Fibroblast of skin of abdomen (primary cell): ENCODE measurements at places on chromosomes 16 and 17.

DNA sequence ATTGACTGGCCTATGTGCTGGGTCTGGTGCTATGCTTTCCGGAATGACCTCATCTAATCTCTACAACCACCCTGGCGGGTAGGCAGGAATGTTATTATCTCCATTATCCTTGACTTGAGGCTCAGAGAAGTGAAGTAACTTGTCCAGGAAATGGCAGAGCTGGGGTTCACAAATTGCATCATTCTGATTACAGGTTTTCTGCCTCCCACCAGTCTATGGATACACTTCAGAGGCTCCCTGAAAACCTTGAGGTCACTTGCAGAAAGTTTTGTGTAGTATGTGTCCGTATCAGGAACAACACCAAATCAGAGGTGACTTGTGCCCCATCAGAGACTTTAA lies 19.1 kb downstream of the NOD2 start:
- DNase-seq, result peak; percentile 33

DNA sequence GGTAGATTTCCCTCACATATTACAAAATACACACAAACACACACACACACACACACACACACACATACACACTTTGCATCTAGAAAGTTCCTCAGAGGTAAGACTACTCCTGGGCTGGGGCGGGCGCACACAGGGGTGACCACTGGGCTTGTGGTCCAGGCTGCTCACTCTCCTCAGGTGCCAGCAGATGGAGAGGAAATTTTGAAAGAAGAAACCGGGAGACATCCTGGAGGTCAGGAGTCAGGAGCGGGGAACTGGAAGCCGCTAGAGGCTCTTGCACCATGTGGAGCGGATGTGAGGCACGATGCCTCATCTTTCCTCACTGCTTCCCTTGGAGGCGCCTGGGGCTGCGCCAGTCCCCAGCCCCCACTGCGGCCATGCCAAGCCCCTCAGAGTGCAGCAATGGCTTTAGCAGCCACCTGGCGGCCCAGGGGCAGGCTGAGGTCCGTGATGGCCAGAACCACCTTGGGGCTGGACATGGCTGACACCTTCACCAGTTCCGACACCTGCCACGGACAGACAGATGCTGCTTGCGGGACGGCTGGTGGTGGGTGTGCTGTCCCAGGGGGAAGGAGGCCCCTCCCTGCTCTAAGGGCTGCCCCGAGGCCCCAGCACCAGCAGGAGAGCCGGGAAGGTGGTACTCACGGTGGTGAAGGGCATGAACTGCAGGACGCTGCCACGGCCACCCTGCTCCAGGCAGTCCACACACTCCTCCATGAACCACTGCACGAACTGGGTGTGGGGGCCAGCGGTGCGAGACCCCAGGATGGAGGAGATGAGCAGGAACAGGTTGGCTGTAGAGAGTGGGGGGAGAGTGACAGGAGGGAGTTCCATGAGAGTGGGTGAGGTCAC lies 4.1 kb downstream of the CSF3 start:
- DNase-seq, result peak; percentile 63

DNA sequence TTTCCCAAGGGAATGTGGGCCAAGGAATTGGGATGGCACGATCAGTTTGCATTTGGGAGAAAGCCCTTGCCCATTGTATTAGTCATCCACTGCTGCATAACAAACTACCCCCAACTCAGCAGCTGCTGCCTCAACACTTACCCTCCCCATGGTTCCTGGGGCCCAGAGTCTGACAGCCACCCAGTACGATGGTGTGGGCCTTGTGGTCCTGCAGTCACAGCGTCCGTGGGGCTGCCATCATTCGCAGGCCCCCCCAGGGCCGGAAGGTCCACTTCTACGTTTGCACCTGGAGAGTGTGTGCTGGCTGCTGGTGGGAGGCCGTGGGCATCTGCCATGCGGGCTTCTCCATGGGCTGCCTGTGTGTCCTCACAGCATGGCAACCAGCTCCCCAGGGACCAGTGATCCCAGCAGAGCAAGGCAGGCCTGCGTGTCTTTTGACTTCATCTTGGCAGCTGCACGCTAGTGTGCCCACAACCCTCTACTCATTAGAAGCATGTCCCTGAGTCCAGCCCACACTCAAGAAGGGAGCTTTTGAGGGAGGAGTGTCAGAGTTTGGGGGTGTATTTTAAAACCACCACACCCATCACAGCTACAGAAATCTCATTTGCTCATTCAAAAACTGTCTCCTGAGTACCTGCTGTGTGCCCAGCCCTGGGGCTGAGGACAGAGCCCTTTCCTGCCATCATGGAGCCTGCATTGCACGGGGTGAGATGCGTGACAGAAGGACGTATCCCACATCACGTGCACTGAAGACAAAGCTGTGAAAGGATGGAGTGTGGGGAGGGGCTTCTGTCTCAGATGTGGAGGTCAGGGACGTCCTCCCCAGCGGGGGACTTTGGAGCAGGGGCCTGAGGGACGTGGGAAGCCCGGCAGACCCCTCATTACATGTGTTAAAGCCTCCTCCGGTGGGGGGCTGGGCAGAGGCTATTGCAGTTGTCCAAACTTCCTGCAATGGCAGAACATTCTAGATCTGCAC lies 185.0 kb upstream of the ZNF469 start:
- DNase-seq, result no peak

DNA sequence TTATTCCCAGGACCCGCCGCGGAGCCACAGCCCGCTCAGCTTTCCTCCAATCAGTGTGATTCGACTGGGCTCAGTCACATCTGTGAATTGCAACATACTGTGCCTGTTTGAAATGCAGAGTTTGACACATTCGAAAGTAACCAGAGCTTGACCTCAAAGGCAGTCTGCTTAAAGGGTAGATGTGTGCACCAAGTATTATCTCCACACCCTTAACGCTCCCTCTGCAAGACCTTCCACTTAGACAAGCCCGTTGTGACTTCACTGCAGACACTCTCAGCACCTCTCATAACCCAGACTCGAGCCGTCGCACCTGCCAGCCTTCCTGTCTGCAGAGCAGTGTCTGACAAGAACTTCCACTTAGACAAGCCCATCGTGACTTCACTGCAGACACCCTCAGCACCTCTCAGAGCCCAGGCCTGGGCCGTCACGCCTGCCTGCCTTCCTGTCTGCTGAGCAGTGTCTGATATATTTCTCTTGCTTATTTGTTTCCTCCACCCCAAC lies 3.7 kb downstream of the KLHDC4 start:
- no peak for DNase-seq

DNA sequence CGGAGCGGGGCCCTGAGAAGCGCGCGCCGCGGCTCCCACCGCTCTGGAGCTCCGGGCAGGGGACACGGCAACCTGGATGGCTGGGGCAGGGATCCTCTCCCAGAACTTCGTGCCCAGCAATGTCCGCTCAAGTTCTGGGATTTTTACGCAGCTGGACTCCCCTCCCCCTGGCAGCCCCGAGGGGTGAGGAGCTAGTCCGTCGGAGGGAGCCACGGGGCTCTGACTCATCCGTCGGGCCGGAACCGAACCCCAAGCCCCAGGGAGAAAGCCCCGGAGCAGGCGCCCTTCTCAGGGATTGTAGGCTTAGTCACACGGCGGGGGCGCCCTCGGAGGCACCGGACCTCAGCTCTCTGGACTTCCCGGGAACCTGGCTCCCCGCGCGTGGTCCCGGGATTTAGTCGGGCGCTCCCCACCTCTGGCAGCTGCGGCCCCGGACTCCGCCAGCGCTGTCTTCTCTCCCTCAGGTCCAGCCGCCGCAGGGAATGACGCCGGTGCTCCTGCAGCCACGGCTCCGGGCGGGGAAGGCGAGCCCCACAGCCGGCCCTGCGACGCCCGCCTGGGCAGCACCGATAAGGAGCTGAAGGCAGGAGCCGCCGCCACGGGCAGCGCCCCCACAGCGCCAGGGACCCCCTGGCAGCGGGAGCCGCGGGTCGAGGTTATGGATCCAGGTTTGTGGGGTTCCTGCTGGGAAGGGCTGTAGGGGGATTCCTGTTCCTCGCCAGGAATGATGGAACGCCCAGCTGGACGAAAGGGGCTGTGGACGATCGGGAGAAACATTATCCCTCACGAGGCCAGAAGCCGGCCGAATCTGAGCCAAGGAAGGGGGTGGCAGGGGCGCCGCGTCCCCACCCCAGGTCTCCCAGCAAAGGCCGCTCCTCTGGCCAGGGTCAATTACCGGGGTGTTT lies 830 bp downstream of the SPHK1 start:
- peak; percentile 67 for DNase-seq

DNA sequence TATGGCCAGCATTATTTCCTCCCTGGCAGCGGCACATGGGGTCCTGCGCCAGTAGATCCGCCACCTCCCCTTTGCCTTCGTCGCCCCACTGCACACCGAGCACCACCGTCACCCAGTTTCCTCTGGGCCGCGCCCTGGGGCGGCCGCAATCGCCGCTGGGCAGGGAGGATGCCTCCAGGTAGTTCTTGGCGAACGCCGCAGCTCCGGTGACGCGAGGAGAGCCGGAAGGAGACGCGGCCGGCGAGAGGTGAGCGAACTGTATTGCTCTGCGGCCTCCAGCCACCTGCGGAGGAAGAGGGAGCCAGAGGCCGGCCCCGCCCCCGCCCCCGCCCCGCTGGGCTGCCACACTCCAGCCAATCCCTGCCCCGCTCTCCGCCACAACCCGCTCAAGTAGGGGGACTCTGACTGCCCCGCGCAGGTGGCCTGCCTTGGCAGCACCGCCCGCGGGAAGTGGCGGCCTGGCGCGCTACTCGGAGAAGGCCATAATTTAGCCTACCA lies 11.8 kb upstream of the SLFN13 start:
- DNase-seq, result no peak

DNA sequence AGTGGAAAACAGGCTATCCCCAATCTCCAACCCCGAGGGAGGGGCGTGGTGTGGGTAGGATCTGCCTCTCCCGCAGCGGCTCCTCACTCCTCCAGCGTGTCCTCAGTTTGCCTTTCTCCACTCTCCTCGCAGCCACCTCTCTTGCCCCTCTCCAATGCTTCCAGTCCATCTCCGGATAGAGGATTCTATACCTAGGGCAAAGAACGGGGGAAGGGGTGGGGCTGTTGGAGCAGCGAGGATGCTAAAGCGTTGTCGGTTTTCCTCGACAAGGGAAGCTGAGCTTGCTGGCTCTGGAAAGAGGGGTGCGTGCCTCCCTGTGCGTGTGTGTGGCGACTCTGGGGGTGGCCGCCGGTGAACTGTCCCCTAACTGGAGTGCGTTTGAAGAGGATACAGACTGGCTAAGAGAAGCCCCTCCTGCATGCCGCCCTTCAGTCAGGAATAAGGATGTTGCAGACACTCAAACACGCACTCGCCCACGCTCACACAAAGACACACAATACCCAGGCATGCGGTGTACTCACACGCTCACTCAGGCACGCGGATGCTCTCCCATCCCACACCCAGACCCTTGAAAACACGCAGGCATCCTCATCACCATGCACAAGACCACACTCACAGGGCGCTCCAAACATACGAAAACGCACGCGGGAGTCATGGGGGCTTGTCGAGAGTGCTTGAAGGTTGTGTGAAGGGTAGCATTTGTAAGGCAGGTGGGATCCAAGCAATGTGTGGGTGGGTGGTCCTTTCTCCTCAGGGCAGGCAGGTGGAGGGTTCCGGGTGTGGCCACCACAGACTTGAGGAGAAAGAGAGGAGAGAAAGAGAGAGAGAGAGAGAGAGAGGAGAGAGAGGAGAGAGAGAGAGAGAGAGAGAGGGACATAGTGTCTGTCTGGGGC lies 655 bp upstream of the GPR139 start:
- no peak for DNase-seq

- DNase-seq, result no peak
Measured at GRCh38 chr16:78098595-78099270, 721 bp upstream of the WWOX start.

DNA sequence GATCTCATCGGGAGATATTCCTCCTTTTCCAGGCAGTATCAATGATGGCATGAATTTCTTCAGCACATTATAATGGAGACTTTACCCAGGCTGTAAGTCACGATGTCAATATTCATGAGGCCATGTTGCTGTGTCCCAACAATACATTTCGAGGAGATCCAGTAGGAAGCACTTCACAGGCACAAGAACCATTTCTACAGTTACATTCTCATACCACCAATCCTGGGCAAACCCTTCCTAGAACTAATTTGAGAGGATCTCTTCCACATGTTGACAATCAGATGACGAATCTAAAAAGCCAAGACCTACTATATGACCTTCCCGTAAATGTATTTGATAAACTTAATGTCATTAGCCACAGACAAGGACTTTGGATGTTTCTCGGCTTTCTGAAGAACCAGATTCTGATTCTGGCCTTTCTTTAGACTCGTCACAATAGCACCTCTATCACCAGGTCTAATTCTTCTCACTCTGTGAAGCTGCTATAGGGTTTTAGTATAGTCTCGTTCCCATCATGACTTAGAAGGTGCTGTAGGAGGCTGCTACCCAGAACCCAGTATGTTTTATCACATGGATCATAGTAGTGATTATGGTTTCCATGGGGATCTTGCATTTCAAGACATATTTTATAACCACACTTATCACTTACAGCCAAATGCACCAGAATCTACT lies 40.2 kb downstream of the C16orf87 start:
- DNase-seq, result no peak

DNA sequence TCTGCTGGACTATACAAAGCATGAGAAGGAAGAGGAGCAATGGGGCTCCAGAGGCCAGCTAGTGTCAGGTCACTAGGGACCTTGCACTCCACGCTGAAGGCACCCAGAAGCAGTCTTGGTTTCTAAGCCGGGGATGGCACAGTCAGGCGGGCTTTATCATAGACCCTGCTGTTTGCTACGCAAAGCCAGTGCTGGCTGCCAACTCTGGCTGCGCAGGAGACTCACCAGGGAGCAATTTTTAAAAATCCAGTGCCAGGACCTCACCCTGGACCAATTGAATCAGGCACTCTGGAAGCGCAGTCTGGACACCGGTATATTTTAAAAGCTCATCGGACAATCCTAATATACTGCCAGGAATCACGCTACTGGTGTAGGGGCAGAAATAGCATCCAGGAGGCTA lies 368.5 kb upstream of the XYLT1 start:
- DNase-seq, result no peak
